CD8-positive, alpha-beta memory T cell (primary cell): ENCODE measurements at places on chromosomes 5 and 9. TPM values are rescaled to one million over a fixed set of nuclear protein-coding genes. Genes with fewer than 3 reads are reported as not detected.

DNA sequence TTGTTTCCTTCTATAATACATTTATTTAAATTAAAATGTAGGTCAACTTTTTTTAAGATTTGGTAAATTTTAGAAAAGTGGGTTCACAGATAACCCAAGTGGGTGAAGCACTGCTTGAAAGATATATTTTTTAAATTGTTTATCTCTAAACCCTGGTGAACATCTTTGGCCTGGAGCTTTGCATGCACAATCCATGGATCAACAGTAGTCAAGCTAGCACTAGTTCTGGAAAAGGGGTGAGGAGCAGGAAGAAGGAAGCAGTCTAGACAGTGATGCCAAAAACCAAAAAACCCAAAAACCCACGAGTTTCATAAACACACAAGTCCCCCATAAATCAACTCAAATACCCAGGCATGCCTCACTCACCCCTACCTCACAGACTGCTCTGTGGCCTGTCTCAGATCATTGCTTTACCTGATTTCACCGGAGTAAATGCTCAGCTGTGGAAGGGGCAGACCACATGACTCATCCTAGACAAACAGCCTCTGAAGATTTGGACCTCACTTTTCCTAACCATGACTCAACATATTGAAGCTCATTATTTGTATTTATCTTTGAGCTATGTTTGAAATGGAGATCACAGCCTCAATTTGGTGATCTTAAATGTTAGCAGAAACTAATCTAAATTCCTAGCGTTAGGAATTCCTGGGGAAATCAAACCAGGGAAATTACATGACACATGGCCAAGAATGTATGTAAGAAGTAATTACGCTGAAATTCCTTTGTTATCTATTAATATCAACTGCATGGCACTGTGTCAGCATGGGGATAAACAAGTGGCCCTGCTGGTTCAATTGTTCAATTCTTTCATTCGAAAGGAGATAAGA is 149.6 kb downstream of the ZNF608 start:
- no peak for DNase-seq

- DNase-seq, result no peak
These were observed 42.9 kb upstream of the ALDOB start for GRCh38 chr9:101478444-101478843.

GRCh38 chr9:4850603-4851310 is 58.0 kb downstream of the RCL1 start:
- DNase-seq, result no peak

GRCh38 chr9:116319480-116319879 is 165.9 kb downstream of the PAPPA start:
- DNase-seq, result no peak

- no peak for DNase-seq
These were observed 52.9 kb downstream of the RASGEF1C start for GRCh38 chr5:180156141-180156540.

- no peak for DNase-seq
These were observed 24.9 kb upstream of the SMU1 start for GRCh38 chr9:33101104-33101951.

DNA sequence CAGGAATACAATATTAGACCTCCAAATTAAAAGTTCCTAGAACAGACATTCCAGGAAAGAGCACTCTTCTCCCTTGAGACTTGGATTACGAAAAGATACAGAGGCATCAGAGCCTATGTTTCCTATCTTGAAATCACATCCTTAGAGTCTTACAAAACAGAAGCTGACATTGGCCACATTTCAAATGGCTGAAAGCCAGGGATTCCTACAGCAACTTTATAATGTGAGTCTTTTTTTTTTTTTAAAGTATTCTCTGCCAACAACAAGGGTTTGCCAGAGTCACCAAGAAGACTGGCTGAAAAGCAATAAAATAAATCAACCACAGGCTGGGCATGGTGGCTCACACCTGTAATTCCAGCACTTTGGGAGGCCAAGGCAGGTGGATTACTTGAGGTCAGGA is 63.1 kb downstream of the TRPM6 start:
- no peak for DNase-seq

DNA sequence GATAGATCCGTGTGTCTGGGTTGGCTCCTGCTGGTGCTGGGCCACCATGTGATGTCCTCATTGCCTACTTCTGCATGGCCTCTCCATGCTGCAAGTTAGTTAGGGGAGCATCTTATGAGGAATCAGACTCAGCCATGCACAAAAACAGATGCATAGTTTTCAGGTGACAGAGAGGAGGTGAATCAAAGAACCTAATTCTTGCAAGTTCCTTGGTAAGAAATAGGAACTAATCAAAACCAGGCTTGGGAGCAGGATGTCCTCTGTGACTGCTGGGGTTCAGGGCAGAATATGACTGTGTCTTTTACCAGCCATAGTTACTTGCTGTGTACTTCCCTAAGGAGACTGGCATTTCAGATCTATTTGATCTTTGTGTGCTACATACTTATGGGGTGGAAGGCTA is 61.6 kb downstream of the C9orf152 start:
- DNase-seq, result no peak

DNA sequence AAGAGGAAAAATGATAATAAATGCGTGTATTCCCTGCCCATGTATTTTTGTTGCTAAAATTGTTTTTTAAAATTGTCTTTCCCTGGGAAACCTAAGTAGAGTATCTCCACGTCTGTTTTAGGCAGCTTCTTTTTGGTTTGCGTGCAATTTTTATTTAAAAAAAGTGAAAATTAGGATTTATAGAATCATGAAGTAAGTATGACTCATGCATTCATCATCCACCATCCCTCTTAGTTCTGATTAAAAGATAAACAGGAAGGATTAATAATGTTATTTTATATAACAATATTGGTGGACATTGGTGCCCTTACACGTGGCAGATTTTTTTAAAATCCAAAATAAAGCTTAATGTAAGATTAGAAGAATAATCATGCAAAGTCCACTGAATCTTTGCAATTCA is 358.7 kb downstream of the MED10 start:
- DNase-seq, result no peak

DNA sequence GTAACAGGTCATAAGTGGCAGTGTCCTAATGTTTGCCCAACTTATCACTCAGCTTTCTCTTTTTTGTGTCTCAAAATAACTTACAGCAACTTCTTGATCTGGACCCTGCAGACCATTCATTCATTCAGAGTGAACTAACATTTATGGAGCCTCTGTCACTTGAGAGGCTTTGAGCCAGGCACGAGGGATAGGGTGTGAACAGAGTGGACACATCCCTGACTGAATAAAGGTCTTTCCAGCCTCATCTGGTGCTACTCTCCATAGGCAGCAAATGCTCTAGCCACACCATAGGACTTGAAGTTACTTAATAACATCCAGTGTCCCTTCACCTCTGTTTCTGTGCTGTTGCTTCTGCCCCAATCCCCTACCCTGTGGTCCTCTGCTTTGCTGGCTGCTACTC is 212.1 kb upstream of the FBN2 start:
- DNase-seq, result no peak

DNA sequence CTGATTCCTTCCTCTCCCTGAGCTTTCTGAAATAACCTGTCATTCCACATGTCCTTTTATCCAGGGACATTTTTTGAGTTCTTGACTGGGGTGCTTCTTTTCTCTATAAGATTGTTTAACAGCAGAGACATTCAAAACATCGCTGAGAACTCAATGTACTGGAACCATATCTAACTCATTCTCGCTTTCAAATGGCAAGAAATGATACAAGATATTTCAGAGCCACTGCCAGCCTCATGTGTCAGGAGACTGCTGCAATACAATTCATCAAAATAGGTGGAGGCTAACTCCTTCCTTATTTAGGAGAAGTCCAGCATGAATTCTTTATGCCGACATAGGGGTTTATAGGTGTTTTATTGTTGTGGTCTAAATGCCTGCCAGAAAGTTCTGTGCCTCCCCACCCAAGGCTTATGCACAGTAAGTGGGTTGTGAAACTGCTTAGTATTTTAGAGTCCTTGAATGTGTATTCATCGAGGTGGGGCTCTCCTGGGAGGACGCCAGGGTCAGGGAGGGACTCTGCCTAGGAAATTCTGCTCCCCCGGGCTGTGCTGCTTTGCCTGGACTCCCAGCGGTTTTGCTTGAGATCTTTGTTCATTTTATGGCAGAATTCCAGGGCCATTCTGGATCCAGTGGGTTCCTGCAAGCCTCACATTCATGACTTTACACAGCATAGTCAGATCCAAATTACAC is 53.9 kb downstream of the ZNF474 start:
- DNase-seq, result no peak

DNA sequence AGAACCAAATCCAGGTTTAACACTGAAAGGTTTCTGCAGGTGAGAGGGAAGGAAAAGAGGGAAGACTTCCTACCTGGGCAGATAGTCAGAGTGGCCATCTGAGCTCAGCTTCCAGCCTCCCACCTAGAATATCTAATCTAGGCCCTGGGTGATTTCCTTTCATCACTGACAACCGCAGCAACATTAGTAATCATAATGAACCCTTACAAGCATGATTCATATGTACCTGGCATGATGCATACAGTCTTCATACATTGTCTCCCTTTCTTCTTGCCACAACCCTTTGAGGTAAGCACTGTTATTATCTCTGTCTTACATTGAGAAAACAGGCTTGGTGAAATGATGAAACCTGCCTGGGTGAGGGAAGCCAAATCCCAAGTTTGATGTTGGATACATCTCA is 13.5 kb downstream of the AFAP1L1 start:
- DNase-seq, result no peak

GRCh38 chr5:96942078-96942477 is 6.2 kb downstream of the LNPEP start:
- DNase-seq, result no peak

DNA sequence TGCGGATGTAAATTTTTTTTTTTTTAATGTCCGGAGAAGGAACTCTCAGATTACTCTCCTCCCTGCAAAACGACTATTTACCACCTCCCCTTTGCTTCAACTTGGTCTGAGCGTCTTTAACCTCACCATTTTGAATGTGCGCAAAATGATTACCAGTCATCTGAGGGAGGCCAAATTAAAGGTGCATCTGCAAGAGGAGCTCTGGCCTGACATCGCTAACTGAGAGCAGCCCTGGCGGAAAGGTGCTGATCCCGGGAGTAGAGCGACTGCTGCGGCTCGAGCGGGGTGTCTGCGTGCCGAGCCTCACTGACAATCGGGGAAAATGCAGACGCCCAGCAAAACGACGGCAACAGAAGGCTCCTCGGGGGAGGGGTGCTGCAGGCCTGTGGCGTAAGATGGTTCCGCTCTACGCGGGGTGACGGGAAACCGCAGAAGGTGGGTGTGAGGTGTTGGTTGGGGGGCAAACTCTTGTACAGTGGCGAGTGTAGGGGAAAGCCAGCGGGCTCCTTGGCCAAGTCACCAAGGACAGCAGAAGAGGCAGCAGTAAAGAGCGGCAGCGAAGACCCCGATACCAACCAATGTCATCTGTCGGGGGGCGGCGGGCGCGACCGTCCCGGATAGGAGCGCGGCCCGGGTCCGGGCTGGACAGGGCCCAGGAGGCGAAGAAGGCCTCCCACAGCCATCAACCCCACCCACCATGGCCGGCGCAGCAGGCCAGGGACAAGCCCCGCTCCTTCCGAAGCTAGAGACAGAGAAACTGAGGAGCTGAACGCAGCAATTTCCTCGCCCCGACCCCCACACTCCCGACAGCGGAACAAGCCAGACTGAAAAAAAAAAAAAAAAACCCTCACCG is 557 bp downstream of the PJA2 start:
- DNase-seq, result peak; percentile 88

GRCh38 chr5:126984632-126985031 is 45.7 kb downstream of the MARCHF3 start:
- DNase-seq, result no peak

Gene ASPN
- not detected for total RNA-seq

Gene GFI1B
- total RNA-seq, result not detected

Gene SLCO6A1
- not detected for total RNA-seq

Gene TAF9
- total RNA-seq, result 70.2 TPM

Gene LECT2
- not detected for total RNA-seq

Gene ZFP37
- 1.7 TPM for total RNA-seq

Gene RECK
- 3.7 TPM for total RNA-seq

Gene TPPP
- total RNA-seq, result 0.37 TPM

Gene SFXN1
- total RNA-seq, result 366 TPM
